ENCODE measurements at places on chromosomes 4 and X.
A peak's percentile ranks its signal among the peaks of the same experiment; 100 is the strongest.

DNA sequence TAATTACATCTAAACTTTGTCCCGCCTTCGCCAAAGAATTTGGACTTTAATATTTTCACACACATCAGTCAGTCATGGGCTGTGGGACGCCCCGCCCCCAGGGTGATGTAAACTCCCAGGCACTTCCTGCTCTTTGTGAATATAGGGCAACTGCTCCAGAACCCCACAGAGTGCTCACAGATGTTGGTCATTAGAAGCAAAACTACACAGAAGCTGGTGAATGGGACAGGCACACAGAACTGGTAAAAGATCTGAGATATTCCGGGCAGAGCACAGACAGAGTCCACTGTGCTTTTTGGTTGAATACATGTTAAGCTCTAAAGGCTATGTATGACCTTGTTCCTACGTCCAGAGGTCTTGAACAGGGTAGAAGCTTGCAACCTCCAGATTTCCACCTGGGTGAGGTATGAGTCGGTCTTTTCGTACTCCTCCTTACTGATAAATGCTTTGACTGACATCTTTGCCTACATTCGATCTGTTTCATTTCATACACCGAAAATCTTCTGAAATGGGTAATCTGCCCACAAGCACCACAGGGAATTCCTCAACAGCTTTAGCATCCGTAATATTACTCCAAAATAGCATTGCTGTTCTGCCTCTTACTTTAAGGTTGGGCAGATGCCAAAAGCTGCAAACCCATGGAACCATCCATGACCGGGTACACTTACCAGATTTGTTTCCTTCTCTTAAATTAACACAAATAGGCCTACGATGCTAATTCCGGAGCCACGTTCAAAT, 144.6 kb downstream of the AMELX start:
- no peak for DNase-seq

DNA sequence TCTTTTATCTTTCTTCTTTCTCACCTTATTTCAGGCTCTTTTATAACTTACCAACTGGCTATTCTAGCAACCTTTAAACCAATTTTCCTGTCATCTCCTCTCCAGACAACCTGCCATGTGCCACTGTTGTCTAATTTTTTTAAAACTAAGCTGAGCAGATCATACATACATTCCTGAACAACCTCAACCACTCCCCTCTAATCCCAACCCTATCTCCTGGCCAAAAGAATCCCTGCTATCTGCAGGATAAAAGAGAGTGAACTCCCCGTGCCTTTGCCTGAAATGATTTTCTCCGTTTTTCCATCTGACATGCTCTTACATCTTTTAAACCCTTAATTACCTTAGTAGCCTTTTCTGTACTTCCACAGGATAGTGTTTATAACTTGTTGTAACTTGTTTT, 35.5 kb downstream of the DCUN1D4 start:
- DNase-seq: no peak

DNA sequence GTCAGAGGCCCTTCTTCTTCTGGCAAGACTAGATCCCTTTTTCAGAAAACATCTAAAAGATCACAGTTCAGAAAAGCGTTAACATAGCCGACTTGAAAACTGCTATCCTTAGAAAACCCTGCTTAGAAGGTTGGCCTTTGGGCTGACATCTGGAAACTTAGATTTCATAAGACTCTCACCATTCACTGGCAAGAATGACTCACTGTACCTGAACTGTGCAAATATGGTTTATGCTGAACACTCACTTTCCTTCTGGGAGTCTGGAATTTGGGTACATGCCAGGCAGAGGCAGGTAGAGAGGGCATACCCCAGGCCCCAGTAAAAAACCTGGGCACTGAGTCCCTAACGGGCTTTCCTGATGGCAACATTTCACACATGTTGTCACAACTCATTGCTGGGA, 88.8 kb upstream of the GPC3 start:
- no peak for DNase-seq

GRCh38 chrX:47228550-47229270, 4.1 kb upstream of the USP11 start:
- DNase-seq: no peak

DNA sequence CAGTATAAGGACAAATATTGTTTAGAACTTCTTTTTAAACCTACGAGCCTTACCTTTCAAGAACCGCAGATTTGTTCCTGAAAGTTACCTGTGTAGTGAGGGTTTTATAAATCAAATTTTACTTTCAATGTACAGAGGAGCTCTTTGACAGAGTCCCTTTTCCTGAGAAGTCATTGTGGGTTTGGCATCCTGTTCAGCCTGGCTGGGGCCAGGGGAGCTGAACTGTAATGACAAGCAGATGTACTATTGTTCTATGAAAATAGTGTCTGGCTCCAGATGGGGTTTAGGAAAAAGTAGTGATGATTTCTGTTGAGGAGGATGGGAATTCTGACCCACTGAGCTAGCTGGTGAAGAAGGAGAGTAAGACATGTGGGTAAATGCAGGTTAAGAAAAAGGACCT, 196.2 kb upstream of the PGRMC2 start:
- no peak for DNase-seq

- DNase-seq: no peak
Observed at GRCh38 chr4:188282471-188283232, 143.4 kb downstream of the TRIML1 start.

- no peak for DNase-seq
Observed at GRCh38 chr4:13542577-13543031, 1.7 kb downstream of the NKX3-2 start.

GRCh38 chrX:153947009-153947769, 2.7 kb upstream of the RENBP start:
- peak; percentile 41 for DNase-seq

- no peak for DNase-seq
Observed at GRCh38 chrX:12113321-12113720, 25.0 kb upstream of the FRMPD4 start.

DNA sequence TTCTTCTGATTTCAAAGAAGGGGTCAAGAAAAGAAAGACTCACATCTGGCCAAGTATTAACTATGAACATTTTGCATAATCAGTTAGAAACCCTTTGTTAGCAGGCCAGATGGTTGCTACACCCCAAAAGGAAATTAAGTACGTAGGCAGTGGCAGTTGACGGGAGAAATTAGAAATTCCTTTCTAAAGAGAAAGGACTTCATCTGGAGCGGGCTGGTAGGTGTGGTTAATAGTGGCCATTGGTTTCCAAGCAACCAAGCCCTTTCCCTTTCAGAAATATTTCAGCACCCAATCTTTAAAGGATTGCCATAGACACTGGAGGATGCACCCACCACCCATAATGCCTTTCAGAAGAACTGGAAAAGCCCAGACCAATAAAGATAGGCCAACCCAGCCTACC, 235.7 kb upstream of the LDB2 start:
- no peak for DNase-seq

GRCh38 chrX:372856-373640, 13.7 kb downstream of the PPP2R3B start:
- no peak for DNase-seq

DNA sequence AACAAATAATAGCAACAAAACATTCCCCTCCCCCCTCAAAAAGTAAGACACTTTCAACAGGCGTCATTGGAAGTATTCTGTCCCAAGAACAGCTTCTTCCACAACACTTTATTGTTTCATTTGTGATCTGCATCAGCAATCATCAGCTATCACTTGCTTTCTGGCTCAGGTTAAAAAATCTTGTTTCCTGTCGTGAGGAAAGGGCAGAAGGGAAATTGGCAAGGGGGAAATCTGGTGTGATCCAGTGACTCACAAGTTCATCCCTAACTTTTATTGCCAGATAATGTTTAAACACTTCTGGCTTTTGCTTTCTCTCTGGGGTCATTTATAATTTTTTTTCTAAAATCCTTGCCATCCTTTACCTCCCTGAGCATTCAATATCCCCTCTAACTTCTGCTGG, 247.4 kb upstream of the GIMD1 start:
- DNase-seq: no peak

Measured in nucleus accumbens (tissue), 56 donors.